Cardiac muscle cell (in vitro differentiated cells and primary cell): ENCODE measurements at places on chromosomes 7 and 10. TPM values are rescaled to one million over a fixed set of nuclear protein-coding genes. Genes with fewer than 3 reads are reported as not detected.
A peak's percentile ranks its signal among the peaks of the same experiment; 100 is the strongest.

The MBL2 gene
- not detected in 2 replicates for total RNA-seq

DNA sequence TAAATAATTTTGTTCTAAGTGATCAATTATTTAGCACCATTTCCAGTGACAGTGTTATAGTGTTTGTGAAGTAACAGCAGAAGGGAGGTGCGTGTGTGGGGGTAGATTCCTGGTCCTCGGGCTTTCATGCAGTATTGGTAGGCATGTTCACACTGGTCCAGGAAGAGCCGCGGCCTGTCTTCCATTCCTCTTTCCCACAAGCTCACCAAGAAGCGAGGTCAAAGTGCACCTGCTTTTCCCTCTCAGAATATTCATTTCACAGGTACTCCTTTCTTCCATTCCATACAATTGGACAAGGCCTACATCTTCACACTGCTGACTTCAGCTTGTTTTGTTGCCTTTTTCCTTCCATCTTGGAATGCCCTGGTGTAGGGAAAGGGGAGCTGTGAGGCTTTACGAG, 151.8 kb upstream of the CELF2 start:
- no peak for DNase-seq
- no peaks in the 10 kb centered on the region for H3K27me3 ChIP-seq
- H3K4me3 ChIP-seq = no peak overlapping the region

- DNase-seq = peak; percentile 38
- H3K27me3 ChIP-seq = no peaks in the 10 kb centered on the region
- H3K4me1 ChIP-seq = peaks cover 15% of the 10 kb centered on the region
- H3K36me3 ChIP-seq = peaks cover 7% of the 10 kb centered on the region
Measured at GRCh38 chr7:34011696-34012095, 106.4 kb downstream of the BMPER start.

DNA sequence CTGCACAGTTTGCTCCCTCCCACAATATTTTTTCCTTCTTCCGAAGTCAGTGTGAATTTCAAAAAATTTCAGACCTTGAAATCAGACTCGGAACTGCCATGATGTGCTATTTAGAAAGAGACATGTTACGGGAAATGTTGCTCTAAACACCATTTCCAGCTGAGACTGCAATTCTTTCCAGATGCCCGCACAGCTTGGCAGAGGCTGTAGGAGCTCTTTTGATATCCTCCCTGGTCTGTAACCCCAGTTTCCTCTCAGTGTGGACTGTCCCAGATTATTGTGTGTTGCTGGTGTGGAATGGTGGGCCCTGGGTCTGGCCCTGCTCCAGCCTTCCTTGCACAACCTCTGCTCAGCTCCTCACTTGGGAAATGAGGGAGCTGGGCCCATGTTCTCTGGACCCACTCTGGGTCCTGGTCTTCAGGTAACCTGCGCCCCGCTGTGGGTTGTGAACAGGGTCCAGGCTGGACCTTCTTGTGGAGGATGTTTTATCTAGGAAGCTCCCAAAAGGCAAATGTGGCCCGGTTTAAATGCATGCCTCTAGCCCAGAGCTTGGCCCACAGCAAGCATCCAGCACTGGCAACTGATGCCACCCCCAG, 172.8 kb upstream of the CXCL12 start:
- no peak overlapping the region for H3K4me3 ChIP-seq
- H3K27me3 ChIP-seq = no peaks in the 10 kb centered on the region
- H3K4me1 ChIP-seq = no peaks in the 10 kb centered on the region
- H3K27ac ChIP-seq = no peak overlapping the region
- no peak for DNase-seq

- peaks cover 14% of the 10 kb centered on the region for H3K4me1 ChIP-seq
- no peak overlapping the region for H3K27ac ChIP-seq
- DNase-seq = no peak
- H3K27me3 ChIP-seq = no peaks in the 10 kb centered on the region
- H3K36me3 ChIP-seq = no peaks in the 10 kb centered on the region
Measured at GRCh38 chr10:35632027-35632426, 10.1 kb downstream of the FZD8 start.

- peaks cover 62% of the 10 kb centered on the region for H3K27me3 ChIP-seq
- DNase-seq = no peak
- no peak overlapping the region for H3K4me3 ChIP-seq
Measured at GRCh38 chr10:43078175-43078985, 1.5 kb downstream of the RET start.

DNA sequence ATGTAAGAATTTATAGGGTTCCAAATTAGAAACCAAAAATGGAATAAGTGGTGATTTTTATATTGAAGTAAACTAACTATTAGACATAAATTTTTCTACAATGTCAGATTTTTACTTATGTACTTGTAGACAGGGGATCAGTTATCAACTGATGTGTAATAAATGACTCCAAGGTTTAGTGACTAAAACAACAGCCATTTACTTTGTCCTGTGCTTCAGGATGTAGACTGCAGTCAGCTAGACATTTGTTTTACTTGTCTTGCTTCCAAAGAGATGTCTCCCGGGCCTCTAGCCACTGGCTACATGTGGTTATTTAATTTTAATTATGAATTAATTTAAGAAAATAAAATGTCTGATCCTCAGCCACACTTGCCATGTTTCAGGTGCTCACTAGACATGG, 249.7 kb upstream of the IGFBP3 start:
- no peaks in the 10 kb centered on the region for H3K27me3 ChIP-seq
- no peak for DNase-seq
- H3K36me3 ChIP-seq = no peaks in the 10 kb centered on the region
- H3K4me1 ChIP-seq = no peaks in the 10 kb centered on the region
- H3K27ac ChIP-seq = no peak overlapping the region

The CRPPA gene
- 4.6 and 5.0 TPM in 2 replicates for total RNA-seq

The ASB15 gene
- not detected in 2 replicates for total RNA-seq

DNA sequence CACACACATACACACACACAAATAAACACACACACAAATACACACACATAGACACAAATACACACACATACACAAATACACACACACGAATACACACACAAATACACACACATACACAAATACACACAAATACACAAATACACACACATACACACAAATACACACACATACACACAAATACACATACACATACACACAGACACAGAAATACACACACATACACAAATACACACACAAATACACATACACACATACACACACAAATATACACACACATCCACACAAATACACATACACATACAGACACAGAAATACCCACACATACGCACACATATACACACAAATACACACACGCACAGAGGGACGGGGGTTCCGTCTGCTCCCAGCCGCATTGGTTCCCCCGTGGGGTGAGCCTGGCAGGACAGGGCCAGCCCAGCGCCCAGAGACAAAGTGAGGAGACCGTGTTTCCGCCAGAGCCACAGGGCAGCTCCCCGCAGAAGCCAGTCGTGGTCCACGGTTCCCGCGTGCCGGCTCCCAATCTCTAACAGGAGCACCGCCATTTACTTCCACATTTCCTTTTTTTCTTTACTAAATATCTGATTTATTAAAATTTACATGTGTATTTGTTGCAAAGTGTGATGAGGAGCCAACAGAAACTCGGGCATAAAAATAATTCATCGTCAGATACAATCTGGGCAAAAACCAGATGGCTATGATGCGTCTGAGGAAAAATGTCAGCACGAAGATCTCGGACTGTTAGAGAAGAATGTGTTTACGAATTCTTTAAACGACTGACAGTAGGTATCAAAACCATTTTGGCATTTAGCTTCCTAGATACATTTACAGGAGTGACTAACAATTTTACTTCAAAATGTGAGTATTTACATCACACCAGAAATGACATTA, 3.1 kb upstream of the KNDC1 start:
- no peaks in the 10 kb centered on the region for H3K27me3 ChIP-seq
- no peak overlapping the region for H3K27ac ChIP-seq
- H3K4me1 ChIP-seq = peaks cover 8% of the 10 kb centered on the region
- H3K36me3 ChIP-seq = no peaks in the 10 kb centered on the region
- DNase-seq = no peak

The UROS gene
- 88.4 and 121 TPM in 2 replicates for total RNA-seq

DNA sequence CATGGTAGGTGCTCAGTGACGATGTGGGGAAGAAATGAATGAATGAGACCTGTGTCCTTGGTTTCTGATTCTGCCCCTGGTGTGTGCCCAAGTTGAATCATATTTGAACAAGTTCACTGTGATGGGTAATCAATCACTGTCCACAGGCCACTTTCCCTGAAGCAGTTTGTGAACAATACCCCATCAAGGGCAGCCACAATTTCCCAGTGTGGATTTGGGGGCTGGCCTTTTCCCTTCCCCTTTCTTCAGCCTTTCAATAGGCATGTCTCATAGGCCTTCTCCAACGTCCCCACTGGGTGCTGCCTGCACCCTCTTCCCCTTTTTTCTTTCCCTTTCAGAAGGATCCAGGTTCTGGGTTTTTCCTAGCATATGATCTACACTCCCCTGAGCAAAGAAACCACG, 64.7 kb downstream of the CREB5 start:
- no peak overlapping the region for H3K4me3 ChIP-seq
- H3K27ac ChIP-seq = no peak overlapping the region
- H3K27me3 ChIP-seq = no peaks in the 10 kb centered on the region

The MARCHF5 gene
- total RNA-seq = 8.4 and 19.3 TPM in 2 replicates

DNA sequence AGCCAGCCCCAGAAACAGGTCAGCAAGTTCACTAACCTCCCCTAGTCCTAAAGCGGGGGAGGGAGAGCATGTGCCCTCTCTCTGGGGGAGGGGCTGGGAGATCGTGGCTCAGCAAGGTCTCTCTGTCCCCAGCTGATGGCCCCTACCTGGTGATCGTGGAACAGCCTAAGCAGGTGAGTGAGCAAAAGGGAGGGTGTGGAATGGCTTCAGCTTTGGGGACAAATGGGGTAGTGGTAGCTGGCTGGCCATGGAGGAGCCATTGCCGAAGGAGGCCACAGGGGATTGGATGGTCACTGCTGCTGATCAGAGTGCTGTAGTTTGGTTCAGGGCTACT, 779 bp downstream of the NFKB2 start:
- DNase-seq = no peak
- peaks cover 13% of the 10 kb centered on the region for H3K27me3 ChIP-seq
- no peaks in the 10 kb centered on the region for H3K36me3 ChIP-seq
- peak overlapping the region; percentile 75 for H3K4me3 ChIP-seq

- no peaks in the 10 kb centered on the region for H3K36me3 ChIP-seq
- H3K4me1 ChIP-seq = peaks cover 13% of the 10 kb centered on the region
- no peaks in the 10 kb centered on the region for H3K27me3 ChIP-seq
Measured at GRCh38 chr7:140541513-140542227, 62.4 kb upstream of the MKRN1 start.

DNA sequence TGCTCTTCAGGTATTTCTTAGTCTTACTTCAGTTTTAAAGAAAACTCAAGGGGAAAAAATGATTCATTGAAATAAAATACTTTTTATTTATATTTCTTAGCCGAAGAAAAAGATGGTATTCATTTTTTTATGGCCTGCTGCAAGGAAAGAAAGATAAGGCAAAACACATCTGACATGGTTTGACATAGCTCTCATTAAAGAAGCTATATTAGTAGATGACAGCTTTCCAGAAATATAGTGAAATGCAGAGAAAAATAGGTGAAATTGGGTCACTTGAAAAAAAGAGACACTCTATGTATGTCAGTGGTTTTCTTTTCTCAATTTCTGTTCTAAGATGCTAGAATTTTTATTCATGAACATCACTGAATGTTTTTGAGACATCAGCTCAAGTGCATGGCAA, 438.3 kb downstream of the PLXDC2 start:
- H3K36me3 ChIP-seq = no peaks in the 10 kb centered on the region
- no peak for DNase-seq
- no peak overlapping the region for H3K27ac ChIP-seq
- H3K27me3 ChIP-seq = no peaks in the 10 kb centered on the region
- H3K4me3 ChIP-seq = no peak overlapping the region
- H3K4me1 ChIP-seq = peaks cover 5% of the 10 kb centered on the region

GRCh38 chr10:11015446-11015934, 2.2 kb upstream of the CELF2 start:
- H3K36me3 ChIP-seq = no peaks in the 10 kb centered on the region
- H3K27ac ChIP-seq = no peak overlapping the region
- DNase-seq = no peak
- no peak overlapping the region for H3K4me3 ChIP-seq
- no peaks in the 10 kb centered on the region for H3K27me3 ChIP-seq
- peaks cover 25% of the 10 kb centered on the region for H3K4me1 ChIP-seq

GRCh38 chr7:127608446-127608845, 9.5 kb downstream of the PAX4 start:
- no peak for DNase-seq
- no peaks in the 10 kb centered on the region for H3K27me3 ChIP-seq
- no peak overlapping the region for H3K4me3 ChIP-seq
- no peaks in the 10 kb centered on the region for H3K4me1 ChIP-seq
- no peaks in the 10 kb centered on the region for H3K36me3 ChIP-seq
- H3K27ac ChIP-seq = no peak overlapping the region

The LOXL4 gene
- 2.2 and 10.9 TPM in 2 replicates for total RNA-seq

The CYP26C1 gene
- 0.06 and 0.21 TPM in 2 replicates for total RNA-seq

DNA sequence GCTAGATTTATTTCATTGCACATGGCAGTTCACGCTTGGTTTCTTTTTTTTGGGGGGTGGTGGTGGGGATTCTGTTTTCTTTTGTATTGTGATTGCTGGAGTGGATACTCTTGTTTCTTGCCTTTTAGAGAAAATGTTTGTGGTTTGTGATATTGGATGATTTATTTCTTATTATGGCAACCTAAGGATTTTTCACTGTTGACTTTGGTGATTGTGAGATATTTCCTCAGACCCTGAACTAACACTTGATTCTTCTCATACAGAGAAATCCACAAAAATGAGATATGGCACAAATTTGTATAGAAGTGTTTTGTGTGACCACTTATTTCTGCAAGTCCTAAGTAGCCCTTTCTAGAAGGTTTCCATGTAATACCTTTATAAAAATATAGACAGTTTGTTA, 871.1 kb downstream of the LRMDA start:
- H3K36me3 ChIP-seq = no peaks in the 10 kb centered on the region
- H3K27me3 ChIP-seq = no peaks in the 10 kb centered on the region

DNA sequence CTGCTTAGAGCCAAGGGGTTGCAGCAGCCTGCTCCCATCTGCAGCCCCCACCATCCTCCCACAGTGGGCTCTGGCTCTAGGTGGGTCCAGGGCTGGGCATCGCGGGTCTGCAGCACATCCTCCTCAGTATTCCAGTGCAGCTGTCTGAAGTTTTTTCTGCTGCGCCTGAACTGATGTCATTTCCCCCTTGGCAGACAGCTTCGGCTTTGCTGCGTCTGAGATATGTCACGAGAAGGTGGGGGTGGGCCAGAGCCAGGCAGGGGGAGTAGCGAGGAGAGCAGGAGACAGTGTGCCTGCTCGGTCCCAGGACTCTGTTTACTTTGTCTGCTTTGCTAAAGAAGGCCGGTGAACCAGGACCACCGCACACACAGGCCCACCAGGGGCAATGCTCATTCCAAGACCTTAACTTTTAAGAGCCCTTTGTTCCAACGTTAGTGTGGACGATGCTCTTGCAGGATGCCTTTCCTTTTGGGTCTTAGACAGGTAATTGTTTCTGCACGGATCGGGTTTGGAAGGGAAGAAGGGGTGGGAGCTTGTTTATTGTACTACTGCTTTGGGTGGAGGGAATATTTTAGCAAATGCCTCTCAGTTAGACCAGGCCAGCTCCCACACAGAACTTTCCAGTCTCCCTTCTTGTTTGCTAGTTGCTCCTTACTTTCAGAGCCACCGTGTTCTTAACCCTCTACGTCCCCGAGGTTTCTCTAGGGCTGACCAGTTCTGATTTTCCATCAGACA, 32.4 kb downstream of the WBP1L start:
- peak overlapping the region; percentile 8 for H3K4me3 ChIP-seq
- no peaks in the 10 kb centered on the region for H3K36me3 ChIP-seq
- H3K27me3 ChIP-seq = no peaks in the 10 kb centered on the region
- DNase-seq = peak; percentile 92
- peak overlapping the region; percentile 93 for H3K27ac ChIP-seq

The FOXI2 gene
- not detected in 2 replicates for total RNA-seq

The CDK14 gene
- 20.6 and 22.5 TPM in 2 replicates for total RNA-seq
